ENCODE measurements at places on chromosomes 11 and 22.

DNA sequence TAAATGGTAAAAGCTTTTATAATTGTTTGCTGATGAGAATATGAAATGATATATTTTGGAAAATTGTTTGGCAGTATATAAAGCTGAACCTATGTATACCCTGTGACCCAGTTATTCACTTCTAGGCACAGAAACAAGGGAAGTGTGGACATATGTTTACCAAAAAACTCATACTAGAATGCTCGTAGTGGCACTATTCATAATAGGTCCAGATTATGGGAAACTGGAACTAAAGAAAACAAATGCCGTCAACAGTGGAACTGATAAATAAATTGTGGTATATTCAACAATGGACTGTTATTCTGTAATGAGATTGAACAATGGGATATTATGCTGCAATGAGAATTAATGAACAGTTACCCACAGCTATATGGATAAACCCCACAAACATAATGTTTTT, 32.8 kb downstream of the CSTPP1 start:
- no peak for DNase-seq

GRCh38 chr22:49193348-49193747, 634.3 kb downstream of the BRD1 start:
- no peak for DNase-seq

DNA sequence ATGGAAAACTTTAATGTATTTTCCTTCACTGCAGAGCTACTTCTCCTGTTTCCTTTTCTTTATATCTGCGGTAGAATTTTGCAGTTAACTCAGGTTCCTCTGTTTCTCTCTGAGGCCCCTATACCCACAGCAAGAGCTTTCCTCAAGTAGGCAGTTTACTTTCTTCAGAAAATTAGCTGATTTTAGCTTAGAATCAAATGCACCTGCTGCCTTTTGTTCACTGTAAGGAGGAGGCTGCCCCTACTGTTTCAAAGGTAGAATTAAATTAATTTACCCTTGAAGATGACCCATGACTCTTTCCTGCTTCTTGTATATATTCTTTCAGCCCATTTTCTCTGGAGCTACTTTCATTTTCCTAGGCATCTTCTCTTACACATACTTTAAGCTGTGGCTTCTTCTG, 68.7 kb upstream of the GDPD4 start:
- DNase-seq: no peak

DNA sequence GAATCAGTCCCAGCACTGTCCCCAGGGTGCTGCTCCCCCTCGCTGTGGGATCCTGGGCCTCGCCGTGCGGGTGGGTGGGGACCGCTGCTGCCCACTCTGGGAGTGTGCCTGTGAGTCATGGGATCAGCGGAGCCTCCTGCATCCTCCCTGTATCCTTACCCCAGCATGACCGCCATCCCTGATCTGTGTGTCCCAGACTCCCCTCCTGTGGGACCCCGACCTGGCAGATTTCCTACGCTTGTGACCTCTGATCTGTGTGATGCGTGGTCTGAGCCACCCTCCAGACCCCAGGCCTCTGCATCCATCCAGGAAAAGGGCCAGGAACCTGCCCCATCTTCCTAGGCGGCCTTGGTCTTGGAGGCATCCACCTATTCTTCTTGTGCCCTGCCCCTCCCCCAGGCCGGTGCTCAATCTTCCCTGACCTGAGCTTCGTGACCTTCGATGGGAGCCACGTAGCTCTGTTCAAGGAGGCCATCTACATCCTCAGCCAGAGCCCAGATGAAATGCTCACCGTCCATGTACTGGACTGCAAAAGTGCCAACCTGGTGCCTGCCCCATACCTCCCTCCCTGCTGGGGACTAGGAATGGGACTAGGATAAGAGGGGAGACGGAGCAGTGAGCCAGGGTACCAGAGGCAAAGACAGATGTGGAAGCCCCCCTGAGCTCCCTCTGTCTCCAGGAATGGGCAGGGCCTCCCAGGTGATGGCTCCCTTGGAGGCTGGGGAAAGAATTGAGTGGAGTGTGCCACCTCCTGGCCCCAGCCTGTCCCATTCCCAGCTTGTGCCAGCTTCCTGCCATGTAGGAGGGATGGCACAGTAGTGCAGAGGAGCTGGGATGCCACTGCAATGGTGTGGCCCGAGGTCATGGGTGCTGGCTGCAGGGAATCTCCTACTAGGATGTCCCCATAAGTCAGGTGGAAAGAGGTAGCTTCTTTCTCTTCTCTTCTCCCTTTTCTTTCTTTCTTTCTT, 65.4 kb downstream of the OTOG start:
- DNase-seq: no peak

- no peak for DNase-seq
Observed at GRCh38 chr22:28002181-28002700, 83.2 kb upstream of the PITPNB start.

DNA sequence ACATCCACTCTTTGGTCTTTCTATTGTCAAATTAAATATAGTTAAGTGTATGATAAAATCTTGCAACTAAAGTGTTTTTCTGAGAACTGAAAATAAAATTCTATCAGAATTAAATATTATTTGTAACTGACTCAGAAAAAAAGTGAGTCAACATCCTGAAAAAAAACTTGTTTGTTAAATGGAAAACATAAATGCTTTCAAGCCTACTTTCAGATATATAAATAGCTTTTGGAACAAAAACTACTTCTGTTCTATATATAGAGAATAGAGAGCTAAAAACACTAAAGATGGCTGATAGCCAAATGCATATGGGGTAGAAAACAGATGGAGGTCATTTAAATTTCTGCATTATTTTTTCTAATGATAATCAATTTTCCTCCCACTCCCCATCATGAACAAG, 61.8 kb downstream of the PIK3C2A start:
- no peak for DNase-seq

- no peak for DNase-seq
Observed at GRCh38 chr11:57312511-57313021, 12.2 kb downstream of the TNKS1BP1 start.

DNA sequence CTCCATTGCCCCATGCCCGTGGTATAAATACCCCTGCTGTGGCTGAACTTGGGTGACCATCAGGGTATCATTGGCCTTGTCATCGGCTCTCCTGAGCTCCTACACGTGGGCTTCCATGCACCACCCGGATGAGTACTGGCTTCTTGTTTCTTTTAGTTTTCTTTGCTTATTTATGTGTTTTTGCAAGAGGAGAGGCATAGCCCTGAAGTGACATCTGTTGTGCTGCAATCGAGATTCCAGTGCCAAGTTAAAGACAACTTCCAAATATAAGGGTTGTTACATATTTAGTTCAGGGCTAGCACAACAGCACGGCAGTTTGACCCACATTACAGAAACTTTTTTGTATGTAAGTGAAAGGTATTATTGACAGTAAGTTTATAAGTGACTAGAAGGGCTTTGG, 1087.1 kb downstream of the TBC1D22A start:
- no peak for DNase-seq

DNA sequence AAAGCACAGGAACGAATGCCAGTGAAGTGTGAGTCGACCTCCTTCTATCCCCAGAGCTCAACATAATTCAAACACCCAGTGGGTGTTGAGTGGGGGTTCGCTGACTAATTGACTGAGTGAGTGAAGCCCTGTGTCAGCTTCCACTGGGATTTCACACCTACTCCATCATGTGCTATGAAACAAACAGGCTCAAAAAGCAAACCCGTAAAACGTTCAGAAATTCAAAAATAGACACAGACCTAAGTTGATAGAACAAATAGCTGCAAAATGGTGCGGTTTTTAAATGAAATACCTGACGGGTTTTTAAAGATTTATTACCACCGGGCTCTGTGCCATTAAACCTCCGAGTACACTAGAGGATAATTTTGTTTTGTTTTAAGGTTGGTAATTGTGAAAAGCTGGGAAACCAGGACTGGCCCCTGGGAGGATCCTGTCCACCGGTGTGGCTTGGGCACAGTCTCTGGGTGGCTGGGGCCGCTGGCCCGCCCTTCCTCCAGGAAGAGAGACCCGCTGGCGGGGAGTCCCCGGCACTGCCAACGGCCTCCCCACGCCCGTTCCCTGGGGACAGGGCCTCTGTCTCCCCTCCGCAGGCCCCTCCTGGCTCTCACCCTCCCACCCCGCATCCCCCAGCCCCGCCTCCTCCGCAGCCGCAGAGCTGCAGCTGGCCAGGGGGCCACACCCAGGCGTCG, 13.6 kb downstream of the KCNJ5 start:
- no peak for DNase-seq

DNA sequence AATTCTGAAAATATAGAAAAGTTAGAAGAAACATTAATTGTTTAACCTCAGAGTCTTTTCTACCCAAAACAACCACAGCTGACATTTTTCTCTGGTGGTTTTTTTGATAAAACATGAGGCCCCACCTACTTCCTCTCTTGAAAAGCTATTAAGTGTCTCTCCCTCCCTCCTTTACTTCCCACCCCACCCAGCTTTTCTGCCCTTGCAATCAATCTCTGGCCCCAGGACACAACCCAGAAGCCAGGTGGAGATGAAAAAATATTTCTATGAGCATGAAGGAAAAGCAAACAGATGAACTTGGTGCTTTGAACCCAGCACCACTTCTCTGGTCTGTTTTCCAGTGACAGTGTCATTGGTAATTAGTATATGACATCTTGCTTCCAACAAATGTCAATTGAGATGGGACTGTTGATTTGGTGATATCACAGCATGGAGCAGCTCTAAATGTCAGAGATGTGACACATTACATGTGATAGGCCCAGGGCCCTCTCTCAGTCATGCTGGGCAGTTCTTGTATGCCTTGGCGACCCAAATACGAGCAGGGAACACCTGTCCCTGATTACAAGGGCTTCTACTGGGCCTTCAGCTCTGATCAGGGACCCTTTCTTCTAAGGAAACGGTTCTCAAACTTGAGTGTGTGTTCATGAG, 23.9 kb upstream of the TMPRSS13 start:
- DNase-seq: peak; percentile 63

- no peak for DNase-seq
Observed at GRCh38 chr11:36192425-36193289, 96.6 kb downstream of the COMMD9 start.

DNA sequence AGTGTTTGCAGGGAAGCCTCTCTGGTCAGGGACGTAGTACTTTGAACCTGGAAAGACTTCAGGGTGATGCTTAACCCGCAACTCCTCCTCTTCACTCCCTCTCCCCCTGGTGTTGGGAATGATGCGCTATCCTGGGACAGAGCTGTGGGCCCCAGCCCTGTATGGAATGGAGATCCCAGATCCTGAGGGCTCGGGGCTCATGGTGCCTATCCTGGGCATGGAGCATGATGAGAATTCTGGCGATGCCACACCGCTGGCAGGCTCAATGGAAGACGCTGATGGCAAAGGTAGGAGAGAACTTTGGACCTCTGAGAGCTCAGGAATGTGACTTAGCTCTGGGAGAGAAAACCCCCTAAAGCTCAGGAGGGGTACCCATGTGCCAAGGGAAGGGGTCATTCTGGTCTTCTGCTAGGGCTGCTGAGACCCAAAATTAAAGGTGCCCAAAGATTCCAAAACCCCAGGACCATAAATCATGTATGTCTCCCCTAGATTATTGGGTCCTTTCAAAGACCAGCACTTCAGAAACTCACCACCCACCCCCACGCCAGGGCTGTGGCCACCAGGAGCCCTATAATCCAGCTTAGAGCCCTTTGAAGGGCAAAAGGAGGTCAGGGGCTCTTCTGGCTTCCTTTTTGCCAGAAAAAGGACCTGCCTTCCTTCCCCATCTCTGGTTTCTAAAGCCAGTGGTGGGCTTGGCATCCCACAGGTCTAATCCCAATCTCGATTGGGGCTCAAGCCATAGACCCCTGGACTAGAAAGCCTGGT, 52.5 kb downstream of the BTG4 start:
- no peak for DNase-seq
